Prostate gland (tissue), 2 donors: ENCODE measurements at places on chromosomes 1 and 21.

- no peaks in the 10 kb centered on the region for H3K36me3 ChIP-seq
- no peak overlapping the region for H3K27ac ChIP-seq
- no peak for DNase-seq
- no peak overlapping the region for H3K4me3 ChIP-seq
Measured at GRCh38 chr1:8136766-8137165, 110.7 kb upstream of the ERRFI1 start.

DNA sequence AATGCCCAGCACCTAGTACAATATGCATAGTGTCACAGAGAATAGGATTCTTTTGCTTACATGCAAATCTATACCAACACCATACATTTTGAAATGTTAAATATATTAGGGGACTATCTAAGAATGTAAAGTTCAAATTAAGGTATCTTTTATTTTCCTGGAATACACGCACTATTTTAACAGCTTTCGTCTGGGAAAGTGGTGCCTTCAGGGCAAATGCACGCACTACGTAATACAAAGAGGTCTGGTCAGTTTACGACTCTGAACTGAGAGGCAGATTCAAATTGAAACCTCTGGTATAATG lies 931 bp downstream of the FUBP1 start:
- no peak for DNase-seq
- peaks cover 14% of the 10 kb centered on the region for H3K4me1 ChIP-seq
- H3K4me3 ChIP-seq = peak overlapping the region; percentile 70
- H3K27ac ChIP-seq = peak overlapping the region; percentile 97
- no peaks in the 10 kb centered on the region for H3K27me3 ChIP-seq
- H3K36me3 ChIP-seq = no peaks in the 10 kb centered on the region

- no peaks in the 10 kb centered on the region for H3K27me3 ChIP-seq
- DNase-seq = no peak
- no peaks in the 10 kb centered on the region for H3K36me3 ChIP-seq
- H3K27ac ChIP-seq = no peak overlapping the region
- H3K4me1 ChIP-seq = no peaks in the 10 kb centered on the region
- no peak overlapping the region for H3K4me3 ChIP-seq
Measured at GRCh38 chr1:87215592-87215991, 113.1 kb upstream of the LMO4 start.

GRCh38 chr1:150564051-150564991 lies 15.1 kb downstream of the MCL1 start:
- no peaks in the 10 kb centered on the region for H3K36me3 ChIP-seq
- DNase-seq = no peak
- no peak overlapping the region for H3K4me3 ChIP-seq

GRCh38 chr1:155130272-155131006 lies 2.8 kb downstream of the EFNA1 start:
- H3K4me1 ChIP-seq = peaks cover 31% of the 10 kb centered on the region
- no peak for DNase-seq
- H3K4me3 ChIP-seq = peak overlapping the region; percentile 80
- H3K27ac ChIP-seq = peak overlapping the region; percentile 98
- H3K36me3 ChIP-seq = peaks cover 15% of the 10 kb centered on the region

- H3K27ac ChIP-seq = no peak overlapping the region
- H3K36me3 ChIP-seq = no peaks in the 10 kb centered on the region
- no peaks in the 10 kb centered on the region for H3K27me3 ChIP-seq
Measured at GRCh38 chr1:205075642-205076155, 8.6 kb downstream of the TMEM81 start.

DNA sequence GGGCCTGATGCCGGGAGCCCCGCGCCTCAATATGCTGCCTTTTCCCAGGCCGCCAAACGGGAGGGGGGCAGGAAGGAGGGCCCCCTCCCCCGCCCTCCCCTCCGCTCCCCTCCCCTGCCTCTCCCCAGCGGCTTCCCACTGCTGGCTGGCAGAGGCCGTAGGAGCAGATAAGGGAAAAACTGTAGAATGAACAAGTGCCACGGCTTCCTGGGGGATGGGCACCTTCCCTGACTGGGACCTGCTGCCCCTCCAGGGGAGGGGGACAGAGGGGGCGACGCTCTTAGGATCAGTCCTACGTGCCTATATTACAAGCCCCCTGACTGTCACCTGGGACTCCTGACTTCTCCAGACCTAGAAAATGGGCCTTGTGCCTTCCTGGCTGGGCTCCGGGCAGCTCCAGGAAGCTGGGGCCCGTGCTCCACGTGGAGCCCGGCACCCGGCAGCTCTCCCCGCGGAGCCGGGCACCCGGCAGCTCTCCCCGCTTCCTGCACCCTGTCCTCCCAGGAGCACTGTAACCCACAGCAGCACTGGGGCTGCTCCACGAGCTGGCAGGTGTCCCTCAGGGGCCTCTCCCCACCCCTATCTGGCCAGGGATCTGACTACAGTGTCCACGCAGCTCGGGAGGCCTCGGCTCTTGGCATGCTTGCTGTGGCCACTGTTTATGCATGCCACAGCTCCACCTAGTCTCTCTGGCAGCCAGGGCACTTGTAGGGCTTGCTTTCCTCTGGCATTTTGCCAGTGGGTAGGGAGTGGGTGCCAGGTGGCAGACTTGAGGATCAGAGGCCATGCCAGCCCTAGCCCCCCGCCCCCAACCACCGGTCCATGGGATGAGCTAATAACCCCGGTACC lies 674 bp upstream of the HES5 start:
- peak overlapping the region; percentile 33 for H3K27ac ChIP-seq
- no peak overlapping the region for H3K4me3 ChIP-seq
- H3K27me3 ChIP-seq = no peaks in the 10 kb centered on the region
- H3K36me3 ChIP-seq = no peaks in the 10 kb centered on the region
